ENCODE measurements at places on chromosomes 6 and 20.

- DNase-seq: no peak
Observed at GRCh38 chr6:72861935-72862432, 240.1 kb downstream of the KCNQ5 start.

DNA sequence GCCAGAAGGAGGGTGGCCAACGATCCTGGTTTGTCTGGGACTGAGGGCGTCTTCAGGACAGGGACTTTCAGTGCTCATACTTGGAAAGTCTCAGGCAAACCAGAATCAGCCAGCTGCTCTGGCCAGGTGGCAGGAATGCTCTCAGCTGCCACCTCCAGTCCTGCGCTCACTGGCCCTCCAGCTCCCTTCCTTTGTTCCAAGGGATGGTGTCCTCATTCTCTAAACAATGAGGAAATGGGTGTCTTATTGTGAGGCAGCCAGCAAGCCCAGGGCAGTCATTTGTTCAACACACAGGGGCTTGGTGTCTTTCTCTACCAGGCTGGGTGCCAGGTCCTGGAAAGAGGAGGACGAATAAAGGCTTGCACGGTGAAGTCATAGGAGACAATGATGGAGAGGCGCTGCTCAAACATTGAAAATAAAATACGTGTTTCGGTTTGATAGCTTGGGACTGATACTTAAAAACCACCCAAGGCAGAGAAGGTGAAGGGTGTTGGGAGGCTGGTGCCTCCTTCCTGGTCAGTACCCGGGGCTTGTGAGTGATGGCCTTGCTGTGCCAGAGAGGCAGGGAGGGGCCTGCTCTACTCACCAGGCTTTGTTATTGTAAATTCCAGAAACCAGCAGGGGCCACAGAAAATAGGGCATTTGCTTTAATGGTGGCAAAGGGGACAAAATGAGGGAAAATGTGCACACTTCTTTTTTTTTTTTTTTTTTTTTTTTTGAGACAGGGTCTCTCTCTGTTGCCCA, 11.3 kb upstream of the TMEM181 start:
- DNase-seq: no peak

DNA sequence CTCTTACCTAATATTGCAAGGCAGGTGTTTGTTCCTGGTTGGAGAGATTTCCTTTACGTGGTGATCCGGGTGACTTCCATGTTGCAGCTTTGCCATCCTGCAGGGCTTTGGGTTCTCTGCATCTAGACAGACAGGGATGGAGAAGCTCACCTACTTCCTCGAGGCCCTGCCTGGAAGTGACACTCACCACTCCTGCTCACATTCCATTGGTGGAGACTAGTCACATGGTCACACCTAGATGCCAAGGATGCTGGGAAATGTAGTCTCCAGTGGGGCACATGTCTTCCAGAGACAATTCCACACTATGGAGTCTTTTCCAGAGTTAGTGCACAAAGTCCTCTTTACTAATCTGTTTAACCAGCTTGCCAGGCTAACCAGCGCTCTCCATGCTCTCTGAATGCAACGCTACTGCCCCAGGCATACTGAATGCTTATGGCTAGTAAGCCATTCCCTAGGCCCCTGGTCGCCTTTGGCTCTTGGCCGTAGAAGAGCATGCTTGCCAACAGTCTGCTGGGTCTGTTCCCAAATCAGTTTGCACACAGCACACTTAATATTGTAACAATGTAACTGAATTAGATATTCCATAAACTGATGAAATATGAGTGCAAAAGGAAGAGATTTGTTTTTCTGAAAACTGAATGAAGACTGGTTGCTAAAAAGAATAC, 6.7 kb upstream of the KCNK15 start:
- DNase-seq: peak; percentile 20

DNA sequence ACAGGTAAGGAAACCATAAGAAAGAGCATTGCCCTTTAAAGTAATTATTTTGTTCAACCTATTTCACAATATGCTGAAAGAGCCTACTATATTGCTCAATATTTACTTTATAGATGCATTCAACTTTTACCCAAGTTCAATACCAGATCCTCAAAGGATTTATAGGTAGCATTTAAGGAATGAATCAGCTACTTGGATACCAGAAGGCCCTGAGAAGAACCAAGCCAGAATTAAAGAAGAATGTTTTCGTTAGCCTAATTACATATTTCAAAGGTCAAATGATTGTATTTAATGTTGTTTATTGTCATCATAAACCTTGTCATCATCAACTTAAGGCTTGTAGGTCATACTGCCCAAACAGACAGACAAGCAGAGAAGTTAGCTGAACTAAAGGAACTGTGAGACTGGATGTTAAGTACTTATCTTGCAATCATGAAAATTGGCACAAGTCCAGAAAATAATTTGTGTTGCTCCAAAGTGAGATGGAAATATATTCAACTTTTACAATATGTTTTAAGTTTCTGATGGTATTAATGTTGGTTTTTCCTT, 636.7 kb downstream of the RFPL4B start:
- no peak for DNase-seq

DNA sequence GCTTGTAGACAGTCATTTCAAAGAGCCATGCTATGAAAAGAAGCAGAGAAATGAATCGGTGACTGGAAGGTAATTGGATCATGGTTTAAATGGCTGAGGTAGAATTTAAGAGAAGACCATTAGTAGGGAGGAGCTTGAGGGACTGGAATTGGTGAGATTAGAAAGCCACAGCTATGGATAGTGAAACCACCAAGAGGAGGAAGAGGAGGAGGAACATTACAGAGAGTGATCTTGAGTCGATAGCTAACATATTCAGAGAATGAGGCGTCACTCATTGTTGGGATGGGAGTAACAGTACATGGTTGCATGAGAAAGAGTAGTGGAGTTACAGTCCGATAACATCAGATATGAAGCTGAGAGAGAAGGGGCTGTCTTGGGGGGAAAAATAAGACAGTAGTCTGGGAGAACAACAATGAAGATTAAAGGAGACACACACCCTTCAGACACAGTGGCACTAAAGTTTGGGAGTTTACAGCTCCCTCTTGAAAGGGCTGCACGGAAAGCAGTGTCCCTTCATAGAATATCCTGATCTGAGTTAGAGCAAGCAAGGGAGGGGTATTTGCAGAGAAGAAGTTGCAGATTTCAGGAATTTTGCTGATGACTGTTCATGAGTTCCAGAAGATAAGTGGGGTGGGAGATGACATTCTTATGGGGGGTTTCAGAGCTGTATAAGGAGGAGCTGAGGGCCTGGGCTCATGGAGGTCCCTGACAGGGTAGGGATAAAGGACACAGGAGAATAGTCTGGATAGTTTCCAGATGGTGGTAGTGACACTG, 15.1 kb upstream of the LAMP5 start:
- no peak for DNase-seq

GRCh38 chr6:157226026-157226625, 97.2 kb downstream of the TMEM242 start:
- no peak for DNase-seq

DNA sequence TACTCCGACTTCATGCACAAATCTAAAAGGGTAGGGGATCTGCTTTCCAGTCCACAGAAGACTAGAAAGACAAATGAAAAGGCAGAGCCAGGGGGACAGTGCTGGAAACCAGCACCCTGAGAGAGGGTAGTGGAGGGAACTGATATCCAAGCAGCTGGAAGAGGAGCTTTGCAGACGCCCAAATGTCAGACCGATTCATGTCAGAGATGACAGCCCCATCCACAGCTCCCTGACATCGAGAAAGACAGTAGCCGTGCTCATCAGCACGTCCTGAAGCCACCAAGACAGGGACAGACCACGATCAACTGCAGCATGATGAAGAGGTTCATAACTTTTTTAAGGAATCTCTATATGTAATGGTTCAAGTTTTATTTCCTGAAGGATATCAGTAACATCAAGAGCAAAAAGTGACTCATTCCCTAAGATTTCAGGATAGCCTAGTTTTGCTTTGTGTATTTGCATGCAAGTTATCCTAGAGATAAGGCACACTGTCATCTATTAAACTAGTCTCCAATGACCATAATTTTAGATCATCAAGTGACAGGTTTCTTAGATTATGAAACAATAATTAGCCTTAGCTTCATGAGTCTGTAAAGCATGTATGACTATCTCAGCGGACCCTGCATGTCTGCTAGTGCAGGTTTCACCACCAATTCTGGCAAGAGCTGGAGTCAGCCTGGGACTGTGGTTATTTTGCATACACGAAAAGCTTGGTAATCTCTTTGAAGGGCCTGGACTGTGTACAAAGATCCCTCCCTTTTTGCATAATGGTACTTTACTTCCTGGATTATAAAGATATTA, 43.0 kb downstream of the PRDM1 start:
- no peak for DNase-seq

DNA sequence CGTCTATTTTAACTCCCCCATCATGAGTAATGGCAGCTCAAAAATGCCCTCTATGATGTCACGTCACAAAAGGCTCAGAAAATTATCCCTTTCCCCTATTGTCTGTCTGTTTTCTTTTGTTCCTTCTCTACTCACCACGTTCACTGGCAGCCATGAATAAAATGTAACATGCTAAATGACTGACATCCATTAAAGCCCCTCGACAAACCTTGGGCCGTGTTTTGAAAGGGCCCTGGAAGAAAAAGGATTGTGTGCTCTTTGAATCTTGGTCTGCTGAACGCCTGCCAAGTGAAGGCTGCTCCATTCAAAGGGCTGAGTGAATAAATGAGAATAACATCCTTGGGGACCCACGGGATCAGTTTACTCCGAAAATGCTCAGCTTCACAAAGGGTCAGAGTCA, 118.7 kb downstream of the RPS12 start:
- no peak for DNase-seq

DNA sequence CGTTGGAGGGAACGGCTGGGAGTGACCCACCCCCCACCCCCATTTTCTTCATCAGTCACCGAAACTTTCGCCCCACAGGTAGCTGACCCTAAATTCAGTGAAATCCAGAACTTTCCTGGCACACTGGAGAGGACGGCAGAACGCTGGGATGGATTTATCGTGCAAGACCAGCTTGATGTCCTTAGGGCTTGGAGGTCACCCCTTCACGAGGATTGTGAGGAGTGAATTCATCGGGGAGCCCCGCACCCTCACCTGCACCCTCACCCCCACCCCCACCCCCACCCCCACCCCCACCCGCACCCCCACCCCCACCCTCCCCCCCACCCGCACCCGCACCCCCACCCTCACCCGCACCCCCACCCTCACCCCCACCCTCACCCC, 13.3 kb upstream of the TCFL5 start:
- DNase-seq: no peak

- DNase-seq: no peak
Observed at GRCh38 chr6:18527836-18528743, 140.9 kb downstream of the RNF144B start.

DNA sequence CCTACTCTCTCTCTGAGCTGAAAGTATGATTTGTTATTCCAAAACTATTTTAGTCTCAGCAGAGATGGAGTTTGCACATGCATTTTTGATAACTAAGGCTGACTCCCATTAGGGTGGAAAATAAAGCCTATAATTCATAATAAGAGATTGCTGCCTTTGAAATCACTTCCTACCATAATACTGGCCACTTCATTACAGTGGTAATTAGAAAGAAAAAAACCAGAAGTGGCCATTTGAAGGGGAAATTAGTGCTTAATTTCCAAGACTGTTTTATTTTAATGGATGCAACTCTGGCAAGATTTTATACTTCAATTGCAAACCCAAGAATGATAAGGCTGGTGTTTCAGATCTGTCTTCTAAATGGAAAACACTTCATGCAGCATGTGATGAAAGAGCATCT, 43.4 kb downstream of the SLC35B3 start:
- no peak for DNase-seq

DNA sequence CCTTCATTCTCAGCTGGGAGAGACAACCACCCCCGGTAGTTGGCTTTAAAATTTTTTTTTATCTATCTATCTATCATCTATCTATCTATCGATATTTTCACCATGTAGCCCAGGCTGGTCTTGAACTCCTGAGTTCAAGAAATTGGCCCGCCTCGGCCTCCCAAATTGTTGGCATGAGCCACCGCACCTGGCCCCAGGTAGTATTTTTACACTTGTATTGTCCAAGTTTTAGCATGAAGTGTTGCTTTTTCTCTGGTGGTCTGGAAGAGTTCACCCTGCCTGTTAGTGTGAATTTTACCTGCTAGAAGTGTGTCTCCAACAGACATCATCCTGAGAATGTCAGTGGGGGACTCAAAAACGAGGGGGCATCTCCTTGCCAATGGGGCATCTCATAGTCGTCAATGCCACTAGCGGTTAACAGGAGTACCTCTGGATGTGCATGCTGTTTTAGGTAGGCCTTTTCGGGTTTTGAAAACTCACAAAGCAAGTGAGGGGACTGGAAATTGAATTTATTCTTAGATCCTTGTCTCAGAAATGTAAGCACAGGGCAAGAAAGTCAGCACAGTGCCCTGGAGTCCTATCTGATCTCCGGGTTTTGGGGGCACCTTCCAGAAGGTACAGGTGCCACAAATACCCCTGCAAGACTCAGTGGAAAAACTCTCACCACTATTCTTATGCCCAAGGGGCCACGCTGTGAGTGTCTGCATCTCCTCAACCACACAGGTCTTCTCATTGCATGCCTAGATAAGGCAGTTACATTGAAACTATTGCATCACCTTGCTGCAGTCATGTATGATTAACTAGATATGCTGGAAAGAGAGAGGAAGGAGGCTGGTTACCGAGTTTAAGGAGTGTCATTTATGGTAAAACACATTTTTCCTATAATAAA, 37.1 kb downstream of the TNFAIP3 start:
- DNase-seq: peak; percentile 37

DNA sequence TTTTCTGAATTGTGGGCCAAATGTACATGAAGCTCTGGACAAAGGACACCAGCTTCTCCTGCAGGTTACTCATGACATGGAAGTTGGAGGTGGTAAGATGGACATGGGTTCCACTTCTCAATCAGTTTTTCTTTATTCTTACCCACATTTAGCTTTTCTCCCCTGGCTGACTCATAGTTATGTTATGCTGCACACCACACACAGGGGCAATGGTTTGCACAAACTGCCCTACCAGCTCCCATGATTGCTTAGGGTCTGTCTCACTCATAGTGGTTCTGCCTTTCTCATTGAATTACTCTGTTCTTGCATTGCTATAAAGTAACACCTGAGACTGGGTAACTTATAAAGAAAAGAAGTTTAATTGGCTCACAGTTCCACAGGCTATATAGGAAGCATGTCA, 4.5 kb upstream of the CD109 start:
- no peak for DNase-seq

DNA sequence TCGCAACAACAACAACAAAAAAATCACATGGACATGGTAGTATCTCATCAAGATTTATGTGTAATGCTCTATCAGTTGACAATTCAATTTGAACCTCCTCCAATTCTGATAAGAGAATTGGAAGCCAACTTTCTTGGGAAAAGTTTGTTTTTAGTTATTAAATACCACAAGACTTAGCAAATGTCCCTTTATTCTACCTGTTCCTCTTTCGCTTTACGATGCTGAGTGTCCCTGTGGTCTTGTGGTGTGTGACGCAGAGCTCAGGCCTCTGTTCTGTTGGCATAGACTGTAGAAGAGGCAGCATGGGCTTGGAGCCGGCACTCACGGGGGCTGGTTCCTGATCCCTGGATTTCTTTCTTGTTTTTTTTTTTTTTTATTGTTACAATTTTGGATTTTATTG, 76.7 kb downstream of the PSMB1 start:
- no peak for DNase-seq

- DNase-seq: no peak
Observed at GRCh38 chr6:80489911-80490635, 383.6 kb downstream of the BCKDHB start.
